ENCODE measurements at places on chromosomes 4 and X.

DNA sequence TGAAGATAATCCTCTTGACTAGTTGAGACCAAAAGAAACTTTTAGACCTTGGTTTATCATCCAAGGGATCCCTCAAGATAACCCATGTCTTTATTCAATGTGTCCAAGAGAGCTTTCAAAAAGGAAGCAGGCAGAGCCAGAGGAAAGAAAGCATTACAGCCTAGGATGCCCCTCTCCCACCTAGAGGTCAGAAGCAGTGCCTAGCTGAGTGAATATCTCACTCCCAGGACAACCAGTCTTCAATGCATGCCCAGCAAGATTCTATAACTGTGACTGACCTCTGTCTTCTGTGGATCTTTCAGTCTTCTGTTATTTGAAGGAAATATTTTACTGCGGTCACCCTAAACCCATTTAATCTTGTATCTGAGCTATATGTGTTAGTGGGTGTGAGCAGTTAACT, 537.2 kb upstream of the CPEB2 start:
- no peak for DNase-seq

DNA sequence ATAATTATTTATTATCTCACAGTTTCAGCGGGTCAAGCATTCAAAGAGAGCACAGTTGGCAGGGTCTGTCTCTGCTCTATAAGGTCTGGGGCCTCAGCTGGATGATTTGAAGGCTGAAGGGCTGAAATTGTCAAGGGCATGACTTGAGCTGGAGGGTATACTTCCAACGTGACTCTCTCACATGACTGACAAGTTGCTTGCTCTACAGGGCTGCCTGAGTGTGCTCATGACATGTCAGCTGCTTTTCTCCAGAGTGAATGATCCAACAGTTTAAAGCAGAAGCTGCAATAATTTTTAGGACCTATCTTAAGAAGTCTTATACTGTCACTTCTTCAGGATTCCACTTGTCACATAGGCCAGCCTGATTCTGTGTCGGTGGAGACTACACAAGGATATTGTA, 51.2 kb downstream of the TIGD2 start:
- DNase-seq: no peak

GRCh38 chr4:44845309-44845708, 119.0 kb upstream of the GNPDA2 start:
- no peak for DNase-seq

- no peak for DNase-seq
Observed at GRCh38 chr4:151173871-151174270, 74.4 kb downstream of the RPS3A start.

- no peak for DNase-seq
Observed at GRCh38 chr4:119897260-119897659, 169.4 kb downstream of the MAD2L1 start.

DNA sequence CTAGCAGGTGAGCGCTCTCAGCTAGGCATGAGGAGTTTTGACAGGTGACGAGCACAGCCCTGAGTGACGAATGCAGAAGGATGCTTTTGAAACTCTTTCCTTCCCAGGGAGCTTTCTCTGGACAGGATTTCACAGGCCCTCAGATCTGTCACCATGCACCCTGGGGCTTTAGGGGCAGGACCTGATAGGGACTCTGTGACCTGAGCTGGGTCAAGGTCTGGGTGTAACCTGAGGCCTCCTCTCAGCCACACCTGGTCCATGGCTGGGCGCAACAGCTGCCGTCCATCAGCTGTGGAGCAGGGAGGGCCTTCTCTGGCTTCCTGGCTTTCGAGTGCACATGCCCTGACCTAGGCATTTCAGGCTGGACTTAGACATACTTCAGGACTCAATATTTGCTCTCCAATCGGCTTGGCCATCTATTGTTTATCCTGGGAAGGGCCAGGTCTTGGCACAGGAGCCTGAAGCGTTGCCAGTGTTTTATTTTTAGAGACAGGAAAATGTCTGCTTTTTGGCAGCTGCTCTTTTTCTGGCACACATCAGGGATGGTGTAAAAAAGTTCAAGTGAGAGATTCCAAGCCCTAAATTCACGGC, 56.4 kb downstream of the C4orf51 start:
- DNase-seq: no peak

DNA sequence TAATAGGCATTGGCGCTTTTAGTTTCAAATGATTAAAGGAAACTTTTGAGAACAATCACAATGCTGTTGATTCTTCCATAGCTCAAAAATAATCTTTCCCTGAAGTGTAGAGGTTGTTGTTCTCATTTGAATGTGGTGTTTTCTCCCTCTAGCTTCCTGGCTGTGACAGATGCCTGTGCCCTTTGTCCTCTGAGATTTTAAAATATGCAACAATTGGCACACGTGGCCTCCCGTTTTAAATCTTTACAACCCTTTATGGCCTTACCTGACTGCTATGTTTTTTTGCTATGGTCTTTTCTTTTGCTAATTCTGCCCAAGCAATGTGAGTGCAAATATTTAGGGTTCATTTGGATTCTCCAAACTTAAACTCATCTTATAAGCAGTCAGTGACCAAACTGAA, 22.9 kb upstream of the CASK start:
- DNase-seq: no peak

- DNase-seq: no peak
Observed at GRCh38 chrX:63283348-63283747, 67.8 kb downstream of the SPIN4 start.

DNA sequence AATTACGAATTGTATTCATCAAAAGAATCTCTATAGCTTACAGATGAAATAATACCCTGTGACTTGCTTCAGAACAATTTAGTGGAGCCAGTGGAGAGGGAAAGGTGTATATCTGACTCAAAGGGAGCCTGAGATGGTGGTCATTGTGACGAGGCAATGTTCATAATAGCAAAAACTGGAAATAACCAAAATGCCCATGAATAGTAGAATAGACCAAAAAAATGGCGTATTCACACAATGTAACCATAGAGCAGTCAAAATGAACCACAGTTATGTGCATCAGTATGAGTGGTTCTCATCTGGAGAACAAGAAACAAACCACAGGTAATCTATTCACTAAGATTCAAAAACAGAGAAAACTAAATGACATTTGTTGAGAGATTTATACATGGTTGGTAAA, 125.3 kb upstream of the CLNK start:
- DNase-seq: no peak

DNA sequence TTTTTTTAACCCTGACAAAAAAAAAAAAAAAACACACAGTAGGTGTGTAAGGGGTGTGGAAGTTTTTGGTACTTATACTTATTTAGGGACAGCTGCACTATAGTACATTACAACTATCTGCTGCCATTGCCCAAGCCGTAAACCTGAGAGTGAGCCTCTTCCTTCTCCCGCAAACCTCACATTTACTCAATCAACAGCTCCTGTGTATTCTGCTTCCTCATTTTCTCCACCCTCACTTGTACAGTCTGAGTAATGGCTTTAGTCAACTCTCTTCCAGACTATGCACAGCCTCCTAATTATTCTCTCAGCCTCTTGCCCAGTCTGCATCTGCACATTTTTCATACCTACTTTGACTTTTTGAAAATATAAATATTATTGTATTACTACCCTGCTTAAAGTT, 362.0 kb downstream of the ADAM29 start:
- DNase-seq: no peak

DNA sequence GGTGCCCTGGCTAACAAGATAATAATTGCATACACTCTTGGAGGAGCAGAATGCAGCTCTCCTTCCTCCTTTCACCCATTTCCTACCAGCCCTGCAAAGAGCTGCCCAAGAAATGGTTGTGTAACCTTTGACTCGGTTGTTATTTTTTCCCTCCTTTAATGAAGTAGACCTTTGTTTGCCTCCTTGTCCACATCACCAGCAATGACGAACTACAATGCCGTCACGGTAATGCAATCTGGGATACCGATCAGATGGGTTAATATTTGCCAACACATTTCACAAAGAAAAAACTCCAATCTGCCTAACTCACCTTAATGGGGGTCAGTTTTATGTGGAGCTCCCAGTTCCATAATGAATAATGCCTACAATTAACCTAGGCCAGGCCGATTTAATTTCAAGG, 32.0 kb downstream of the GPRIN3 start:
- DNase-seq: no peak

DNA sequence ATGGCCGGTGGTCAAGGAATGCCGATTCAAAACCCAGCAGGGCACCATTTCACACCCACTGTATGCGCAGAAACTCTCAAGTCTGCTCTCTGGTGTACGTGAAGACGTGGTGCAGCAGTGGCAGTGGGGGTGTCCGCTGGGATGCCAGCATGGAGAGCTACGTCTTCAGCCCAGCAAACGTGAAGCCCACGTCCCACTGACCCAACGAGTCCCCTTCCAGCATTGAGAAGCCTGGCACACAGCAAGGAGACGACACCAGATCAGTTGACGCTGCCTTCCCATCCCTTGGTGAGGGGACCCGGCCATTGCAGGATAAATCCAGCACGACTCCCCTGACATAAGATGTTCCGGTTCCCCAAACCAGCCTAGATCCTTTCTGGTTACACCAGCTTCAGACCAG, 2.2 kb upstream of the PLXNB3 start:
- DNase-seq: no peak

- no peak for DNase-seq
Observed at GRCh38 chrX:56974408-56974807, 20.9 kb downstream of the SPIN3 start.

DNA sequence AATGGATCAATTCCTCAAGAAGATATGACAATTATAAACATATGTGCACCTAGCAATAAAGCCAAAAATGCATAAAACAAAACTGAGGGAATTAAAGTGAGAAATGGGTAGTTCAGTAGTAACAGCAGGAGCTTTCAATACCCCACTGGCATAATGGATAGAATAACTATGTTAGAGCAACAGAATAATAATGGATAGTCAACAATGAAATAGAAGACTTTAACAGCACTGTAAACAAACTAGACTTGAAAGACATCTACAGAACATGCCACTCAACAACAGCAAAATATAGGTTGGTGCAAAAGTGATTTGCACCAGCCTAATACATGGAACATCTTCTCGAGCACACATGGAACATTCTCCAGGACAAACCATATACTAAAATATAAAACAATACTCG, 20.0 kb upstream of the MBNL3 start:
- DNase-seq: no peak

GRCh38 chr4:23929248-23929647, 39.4 kb upstream of the PPARGC1A start:
- no peak for DNase-seq

DNA sequence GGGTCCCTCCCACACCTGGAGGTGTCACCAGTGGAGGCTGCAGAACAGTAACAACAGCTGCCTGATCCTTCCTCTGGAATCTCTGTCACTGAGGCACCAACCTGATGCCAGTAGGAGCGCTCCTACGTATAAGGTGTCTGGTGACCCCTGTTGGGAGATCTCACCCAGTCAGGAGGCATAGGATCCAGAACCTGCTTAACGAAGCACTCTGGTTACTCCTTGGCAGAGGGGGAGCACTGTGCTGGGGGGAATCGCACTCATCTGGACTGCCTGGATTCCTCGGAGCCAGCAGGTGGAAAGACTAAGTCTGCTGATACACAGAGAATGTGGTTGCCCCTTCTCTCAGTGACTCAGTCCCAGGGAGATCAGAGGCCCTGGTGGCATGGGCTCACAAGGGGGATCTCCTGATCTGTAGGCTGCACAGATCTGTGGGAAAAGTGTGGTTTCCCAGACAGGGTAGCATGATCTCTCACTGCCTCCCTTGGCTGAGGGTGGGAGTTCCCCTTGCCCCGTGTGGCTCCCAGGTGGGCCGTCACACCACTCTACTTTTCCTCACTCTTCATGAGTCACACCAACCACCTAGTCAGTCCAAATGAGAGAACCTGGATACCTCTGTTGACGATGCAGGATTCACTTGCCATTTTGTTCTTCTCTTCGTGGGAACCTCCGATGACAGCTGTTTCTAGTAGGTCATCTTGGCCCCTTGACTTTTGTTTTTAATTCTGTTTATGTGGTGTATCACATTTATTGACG, 305.9 kb downstream of the IDS start:
- no peak for DNase-seq

- no peak for DNase-seq
Observed at GRCh38 chr4:157315968-157316367, 95.4 kb downstream of the GRIA2 start.

DNA sequence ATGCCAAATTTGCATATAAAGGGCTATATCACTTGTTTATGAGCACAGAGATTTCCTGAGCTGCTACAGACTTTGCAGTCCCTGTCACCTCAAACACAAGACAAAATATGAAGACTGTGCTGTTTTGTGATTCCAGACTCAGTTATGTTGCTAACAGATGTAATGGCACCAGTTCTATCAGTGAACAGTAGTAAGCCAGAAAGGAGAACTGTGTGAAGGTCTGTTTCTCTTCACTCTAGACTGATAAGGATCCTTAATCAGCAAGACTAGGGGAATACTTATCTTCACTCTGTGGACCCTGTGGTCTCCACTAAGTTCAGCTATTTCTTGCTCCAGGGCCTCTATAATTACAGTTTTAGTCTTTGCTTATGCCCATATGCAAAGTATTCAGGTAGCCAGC, 82.7 kb downstream of the ANXA5 start:
- no peak for DNase-seq

GRCh38 chrX:108640817-108641216, 95.5 kb downstream of the IRS4 start:
- no peak for DNase-seq

DNA sequence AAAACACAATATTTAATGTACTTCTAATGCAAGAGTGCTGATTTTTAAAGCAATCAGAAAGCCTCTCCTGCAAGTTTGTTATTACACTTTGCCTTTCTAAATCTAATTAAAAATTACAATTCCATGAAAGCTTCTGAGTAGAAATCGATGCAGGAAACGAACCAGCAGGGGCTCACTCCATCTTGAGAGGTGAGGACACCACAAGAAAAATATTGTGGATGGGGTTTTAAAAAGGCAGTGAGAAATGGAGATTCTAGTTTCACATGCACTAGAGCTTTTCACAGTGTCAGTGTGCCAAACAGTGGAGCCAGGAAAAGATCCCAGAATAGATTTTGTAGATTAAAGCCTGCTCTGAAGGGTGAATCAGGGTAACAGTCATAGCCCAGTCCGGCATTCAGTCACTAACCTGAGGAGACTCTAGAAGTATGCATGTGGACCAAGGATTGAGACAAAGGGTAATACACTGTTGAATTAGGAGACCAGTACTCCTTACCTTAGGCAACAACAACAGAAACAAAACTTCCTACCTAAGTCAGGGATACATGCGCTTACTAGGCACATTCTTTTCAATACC, 362.3 kb downstream of the NAF1 start:
- no peak for DNase-seq

DNA sequence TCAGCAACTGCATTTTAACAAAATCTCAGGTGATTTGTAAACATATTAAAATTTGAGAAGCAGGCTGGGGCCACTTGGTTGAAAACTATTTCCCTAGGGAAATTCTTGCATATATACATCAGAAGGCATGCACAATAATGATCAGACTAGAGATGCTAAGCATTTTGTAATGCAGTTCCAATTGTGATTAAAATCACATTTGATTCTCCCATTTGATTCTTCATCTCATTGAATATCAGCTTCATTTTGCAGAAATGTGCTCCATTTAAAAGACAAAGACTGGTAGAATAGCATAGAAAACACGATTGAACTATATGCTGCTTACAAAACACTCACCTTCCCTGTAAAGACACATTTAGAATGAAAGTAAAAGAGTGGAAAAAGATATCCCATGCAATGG, 32.4 kb upstream of the FHIP1A start:
- no peak for DNase-seq
